ENCODE measurements at places on chromosomes 7 and 10.

DNA sequence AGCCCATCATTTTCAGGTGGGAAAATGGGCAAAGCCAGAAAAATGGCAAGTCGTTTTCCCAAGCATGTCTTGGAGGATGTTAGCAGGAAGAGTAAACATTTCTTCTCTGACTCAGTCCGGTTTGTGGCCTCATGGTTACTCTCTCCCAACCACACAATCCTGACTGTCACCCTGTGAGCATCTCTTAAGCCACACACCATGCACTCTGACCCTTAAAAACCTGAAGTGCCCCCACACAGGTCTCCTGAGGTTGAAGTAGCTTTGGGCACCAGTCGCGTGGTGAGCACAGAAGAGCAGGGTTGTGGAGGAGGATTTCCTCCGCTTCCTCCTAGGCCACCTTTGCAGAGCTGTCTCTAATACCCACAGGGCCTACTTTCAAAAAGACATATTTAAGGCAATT is 387.3 kb upstream of the NPVF start:
- no peak for DNase-seq

GRCh38 chr7:18834577-18834976 is 282.9 kb downstream of the TWIST1 start:
- DNase-seq = no peak

GRCh38 chr10:95759233-95759826 is 3.4 kb downstream of the ENTPD1 start:
- no peak for DNase-seq

GRCh38 chr7:38171623-38172391 is 6.2 kb upstream of the STARD3NL start:
- DNase-seq = no peak

- no peak for DNase-seq
Measured at GRCh38 chr10:73877533-73878160, 3.3 kb upstream of the CAMK2G start.

DNA sequence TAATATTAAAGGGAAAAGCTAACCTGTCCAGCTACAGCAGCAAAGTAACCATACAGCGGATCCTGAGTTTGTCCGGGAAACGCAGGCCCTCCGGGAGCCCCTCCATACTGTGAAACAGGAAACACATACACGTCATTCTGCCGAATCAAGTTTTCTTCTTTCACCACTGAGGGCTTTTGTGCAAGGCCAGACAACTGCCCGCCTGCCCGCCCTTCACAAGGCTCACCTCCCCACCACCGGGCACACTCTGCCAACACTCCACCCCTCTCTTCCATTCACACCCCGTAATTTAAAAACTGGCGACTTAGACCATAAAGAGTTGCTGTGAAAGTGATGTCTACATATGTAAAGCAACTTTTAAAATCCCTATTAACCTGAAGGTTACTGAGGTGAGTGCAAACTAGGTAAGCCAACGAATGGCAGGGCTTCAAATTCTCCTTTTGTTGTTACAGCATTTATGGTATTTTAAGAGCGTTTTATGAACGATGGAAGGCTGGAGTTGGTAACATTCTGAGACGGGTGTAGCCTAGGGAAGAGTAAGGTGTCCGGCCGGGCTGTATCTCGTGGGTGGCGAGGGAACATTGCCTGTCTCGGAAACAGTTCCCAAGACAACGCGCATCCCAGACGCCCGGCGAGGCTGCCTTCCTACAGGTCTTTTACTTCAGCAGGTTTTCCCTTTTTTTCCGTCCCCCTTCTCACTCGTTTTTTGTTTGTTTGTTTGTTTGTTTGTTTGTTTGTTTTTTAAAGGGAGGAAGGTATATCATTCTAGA is 817 bp downstream of the SRI start:
- no peak for DNase-seq

- no peak for DNase-seq
Measured at GRCh38 chr7:26417911-26418413, 126.3 kb downstream of the SNX10 start.

- DNase-seq = no peak
Measured at GRCh38 chr10:104317269-104317710, 21.0 kb downstream of the ITPRIP start.

DNA sequence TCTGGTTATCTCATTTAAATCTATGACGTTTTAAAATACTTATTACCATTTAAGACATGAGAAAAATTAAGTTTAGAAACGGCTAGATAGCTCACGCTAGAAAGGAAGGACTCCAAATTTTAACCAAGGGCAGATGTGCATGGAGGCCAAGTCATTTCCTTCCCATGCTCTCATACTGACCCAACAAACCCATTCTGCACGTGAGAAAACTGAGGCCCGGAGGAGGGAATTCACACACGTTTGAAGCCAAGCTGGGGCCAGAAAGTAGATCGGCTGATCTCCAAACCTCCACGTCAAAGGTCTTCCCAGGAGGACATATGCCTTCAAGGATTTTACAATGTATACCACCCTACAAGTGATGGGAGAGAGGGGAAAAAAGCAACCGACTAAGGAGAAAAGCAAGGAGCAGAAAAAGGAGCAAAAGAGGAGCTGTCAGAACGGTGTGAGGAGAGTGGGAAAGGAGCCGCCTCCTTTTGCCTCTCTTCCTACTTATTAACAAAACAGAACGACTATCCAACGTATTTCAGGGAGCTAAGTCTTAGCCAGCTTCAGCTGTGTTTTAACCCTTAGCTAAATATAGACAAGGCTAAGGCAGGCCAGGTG is 645 bp upstream of the SIRT1 start:
- DNase-seq = no peak

GRCh38 chr10:85226596-85226995 is 898.2 kb downstream of the CCSER2 start:
- no peak for DNase-seq

DNA sequence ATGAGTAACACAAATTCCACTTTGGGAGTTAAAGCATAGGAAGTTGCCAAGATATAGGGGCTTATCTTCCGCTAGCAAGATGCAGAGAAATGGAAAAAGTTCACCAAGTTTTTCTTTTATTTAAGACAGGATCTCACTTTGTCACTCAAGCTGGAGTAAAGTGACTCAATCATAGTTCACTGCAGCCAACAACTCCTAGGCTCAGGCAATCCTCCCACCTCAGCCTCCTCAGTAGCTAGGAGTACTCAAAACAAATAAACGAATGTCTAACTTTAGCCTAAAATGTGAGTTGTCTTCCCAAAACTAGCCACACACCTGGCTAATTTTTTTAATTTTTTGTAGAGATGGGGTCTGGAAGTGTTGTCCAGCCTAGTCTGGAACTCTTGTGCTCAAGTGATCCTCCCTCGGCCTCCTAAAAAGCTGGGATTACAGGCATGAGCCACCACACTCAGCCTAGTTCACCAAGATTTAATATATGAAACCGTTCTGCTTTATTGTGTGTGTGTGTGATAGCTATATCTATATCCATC is 9.9 kb downstream of the VIM start:
- DNase-seq = no peak

DNA sequence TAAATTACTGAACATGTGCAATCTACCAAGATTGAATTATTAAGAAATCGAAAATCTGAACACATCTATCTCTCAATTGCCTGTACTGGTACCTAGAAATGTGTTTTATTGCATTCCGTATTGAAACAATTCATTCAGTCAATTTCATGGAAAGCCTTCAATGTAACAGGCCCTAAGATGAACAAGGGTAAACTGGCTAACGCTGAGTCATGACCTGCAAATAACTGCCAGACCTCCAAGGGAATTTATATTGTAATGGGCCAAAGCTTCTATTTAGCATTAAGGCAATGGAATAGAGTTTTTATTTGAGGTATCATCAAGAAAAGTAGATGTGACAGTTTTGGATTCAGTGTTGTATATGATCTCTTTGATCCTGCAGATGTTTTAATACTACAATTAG is 49.9 kb upstream of the CD36 start:
- no peak for DNase-seq

- DNase-seq = no peak
Measured at GRCh38 chr7:22952306-22953015, 61.5 kb downstream of the HYCC1 start.

GRCh38 chr10:123269675-123270074 is 115.5 kb downstream of the BUB3 start:
- DNase-seq = no peak

GRCh38 chr7:105821527-105821926 is 54.9 kb downstream of the ATXN7L1 start:
- DNase-seq = no peak

DNA sequence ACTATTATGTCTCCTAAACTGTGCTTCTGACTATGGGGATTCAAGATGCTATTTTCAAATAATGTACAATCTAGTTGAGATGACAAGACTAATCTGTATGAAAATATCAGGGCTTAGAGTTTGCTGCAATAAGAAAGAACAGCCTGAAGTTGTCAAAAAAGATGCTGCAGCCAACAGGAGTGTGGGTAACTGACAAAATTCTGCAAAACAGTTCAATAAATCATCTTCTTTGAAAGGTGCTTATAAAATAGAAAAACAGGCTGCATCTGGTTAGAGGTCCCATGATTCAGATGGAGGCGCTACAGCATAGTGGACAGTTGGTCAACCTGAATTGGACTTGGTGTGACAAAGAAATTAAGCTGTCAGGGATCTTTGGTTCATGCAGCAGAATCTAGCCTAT is 511.0 kb downstream of the XPNPEP1 start:
- DNase-seq = no peak

GRCh38 chr10:126777714-126778113 is 107.2 kb upstream of the C10orf90 start:
- no peak for DNase-seq

- DNase-seq = no peak
Measured at GRCh38 chr7:54397836-54398612, 144.2 kb upstream of the VSTM2A start.

GRCh38 chr7:136303162-136303561 is 326.0 kb upstream of the MTPN start:
- no peak for DNase-seq

- no peak for DNase-seq
Measured at GRCh38 chr7:69062020-69062765, 536.1 kb upstream of the AUTS2 start.

Data from Jurkat, Clone E6-1 (cell line).